ENCODE measurements at places on chromosomes 13 and 19.

DNA sequence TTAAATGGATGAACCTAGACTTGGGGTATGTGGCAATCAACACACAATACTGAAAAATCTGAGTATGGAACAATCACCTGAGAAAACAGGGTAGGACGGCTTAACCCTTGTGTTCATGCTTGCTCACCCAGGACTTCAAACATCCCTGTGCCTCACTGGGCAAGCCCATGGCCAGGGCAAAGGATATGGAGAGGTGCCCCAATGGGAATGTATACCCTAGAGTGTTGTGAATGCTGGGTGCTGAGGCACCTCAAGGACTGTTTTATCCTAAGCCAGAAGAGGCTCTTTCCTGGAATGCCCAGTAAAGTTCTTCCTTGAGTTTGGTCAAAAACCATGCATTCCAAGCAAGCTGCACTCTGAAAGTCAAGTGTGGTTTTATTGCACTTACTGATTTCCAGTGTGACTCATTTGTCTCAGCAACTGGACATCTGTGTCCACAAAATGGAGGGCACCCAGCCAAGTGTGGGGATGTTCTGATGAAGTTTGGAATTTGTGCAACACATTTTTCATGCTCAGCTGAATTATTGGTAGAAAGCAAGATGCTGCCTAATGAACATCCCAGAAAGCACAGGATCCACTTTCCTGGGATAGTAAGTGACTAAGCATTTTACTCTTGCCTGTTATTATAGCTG lies 531.3 kb downstream of the RFC3 start:
- no peak for DNase-seq

GRCh38 chr19:46723023-46723461 lies 6.1 kb upstream of the PRKD2 start:
- DNase-seq, result no peak

DNA sequence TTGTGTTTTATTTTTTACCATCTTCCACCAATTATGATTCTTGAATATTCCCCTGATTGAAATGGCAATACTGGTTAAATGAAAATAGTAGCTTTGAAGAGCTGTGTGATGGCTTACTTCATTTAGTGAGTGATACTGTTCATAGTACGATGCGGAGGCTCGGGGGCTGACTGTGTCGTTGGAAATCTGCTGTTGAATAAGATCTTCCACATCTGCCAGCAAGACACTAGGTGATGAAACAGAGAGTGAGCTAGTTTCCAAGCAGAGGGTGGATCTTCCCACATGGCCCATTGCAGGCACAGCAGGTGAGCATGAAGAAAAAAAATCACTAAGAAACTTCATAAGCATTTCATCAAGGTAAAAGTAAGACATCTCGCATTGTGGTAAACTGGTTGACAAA lies 22.5 kb downstream of the CPB2 start:
- no peak for DNase-seq

- no peak for DNase-seq
These were observed 382.7 kb downstream of the MYO16 start for GRCh38 chr13:109012115-109012514.

DNA sequence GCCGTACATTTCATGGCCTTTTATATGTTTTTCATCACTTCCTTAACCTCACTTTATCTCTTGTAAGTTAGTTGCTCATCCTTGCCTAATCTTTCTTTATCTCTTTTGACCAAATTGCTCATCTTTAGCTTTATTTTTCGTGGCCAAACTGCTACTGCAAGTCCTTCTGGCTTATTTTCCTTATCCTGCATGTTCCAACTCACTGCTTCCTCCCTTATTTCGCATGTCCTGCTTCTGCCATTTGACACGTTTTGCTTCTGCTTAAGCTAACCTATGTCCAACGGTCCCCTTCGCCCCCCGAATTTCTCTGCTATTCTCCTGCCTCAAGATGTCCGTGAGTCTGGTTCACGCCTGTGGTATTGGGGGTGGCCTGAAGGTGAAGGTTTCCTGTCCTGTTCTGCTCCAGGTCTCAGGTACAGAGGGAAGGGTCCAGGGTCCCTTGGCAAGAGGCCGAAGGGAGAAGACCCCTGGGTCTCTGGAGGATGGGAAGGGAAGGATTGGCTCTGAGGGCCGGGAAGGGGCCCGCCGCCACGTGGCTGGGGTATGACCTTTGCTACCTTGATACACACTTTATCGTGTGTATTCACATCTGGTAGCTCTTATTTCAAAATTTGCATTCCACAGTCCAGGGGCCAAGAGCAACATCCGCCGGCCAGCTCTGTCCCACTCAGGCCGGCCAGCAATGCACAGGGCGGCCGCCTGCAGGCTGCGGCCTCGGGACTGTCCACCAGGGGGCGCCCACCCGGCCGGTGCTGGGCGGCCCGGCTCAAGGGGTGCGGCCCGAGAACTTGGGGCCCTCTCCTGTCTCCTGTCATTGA lies 2.9 kb upstream of the C19orf85 start:
- no peak for DNase-seq

DNA sequence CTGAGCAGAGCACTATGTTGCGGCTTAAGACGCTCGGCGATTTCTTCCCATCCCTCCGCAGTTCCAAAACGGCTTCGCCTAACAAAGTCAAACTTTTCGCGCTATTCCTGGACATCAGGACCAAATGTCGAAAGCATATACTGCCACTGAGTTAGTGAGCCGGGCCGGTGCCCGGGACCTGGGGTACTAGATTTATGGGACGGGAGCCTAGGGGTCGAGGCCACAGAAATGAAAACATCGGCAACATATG lies 699 bp downstream of the RCBTB2 start:
- DNase-seq, result no peak

DNA sequence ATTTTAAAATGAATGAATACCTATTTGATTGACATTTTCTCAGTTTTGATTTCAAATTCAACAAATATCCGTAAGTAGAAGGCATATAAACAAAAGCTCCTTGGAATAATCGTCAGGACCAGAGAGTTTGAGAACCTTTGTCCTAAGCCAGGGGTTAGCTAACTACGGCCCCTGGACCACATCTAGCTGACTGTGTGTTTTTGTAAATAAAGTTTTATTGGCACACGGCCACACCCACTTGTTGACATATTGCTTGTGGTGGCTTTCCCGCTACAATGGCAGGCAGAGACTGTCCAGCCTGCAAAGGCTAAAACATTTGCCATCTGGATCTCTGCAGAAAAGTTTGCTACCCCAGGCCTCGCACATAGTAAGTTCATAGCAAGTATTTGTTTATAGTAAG lies 83.4 kb downstream of the GNG7 start:
- no peak for DNase-seq

- no peak for DNase-seq
These were observed at the start of gene ETV2 for GRCh38 chr19:35641515-35642151. TSS of gene ETV2 (plus strand) at chr19:35641745. CDS start at chr19:35642461, 716 bp downstream.

DNA sequence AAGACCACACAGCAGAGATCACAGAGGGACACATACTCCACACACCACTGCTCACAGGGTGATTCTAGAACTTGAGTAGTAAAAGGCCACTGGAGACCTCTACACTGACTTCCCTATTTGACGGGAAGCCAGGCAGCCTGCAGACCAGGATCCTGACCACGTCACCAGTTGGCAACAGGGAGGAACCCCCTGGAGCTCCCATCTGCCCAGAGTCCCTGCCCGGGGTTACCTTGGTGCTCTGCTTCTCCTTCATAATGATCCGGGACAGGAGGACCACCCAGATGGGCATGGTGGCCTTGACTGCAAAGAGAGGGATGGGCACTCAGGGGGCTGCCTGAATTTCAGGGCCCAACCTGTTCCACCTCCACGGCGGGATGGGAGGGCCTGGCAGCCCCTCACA lies 932 bp downstream of the SLC35E1 start:
- no peak for DNase-seq

GRCh38 chr13:40776681-40777165 lies 5.7 kb upstream of the MRPS31 start:
- no peak for DNase-seq

DNA sequence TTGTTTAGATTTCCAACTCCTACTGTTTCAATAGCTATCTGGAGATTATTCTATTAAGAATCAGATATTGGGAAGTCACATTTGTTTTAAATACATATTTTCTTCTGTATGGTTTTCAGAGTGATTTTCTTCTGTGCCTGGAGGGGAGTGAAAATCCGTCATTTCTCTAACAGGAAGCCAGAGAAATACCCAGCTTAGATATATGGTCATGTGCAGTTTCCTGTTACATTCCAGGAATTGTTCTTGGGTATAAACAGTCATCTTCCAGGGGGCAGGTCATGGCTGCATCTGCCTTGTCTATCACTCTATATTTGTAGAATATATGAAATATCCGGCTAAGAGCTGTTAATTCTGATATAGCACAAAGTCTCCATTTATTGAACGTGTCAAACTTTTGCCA lies 77.5 kb upstream of the MIR17HG start:
- no peak for DNase-seq

DNA sequence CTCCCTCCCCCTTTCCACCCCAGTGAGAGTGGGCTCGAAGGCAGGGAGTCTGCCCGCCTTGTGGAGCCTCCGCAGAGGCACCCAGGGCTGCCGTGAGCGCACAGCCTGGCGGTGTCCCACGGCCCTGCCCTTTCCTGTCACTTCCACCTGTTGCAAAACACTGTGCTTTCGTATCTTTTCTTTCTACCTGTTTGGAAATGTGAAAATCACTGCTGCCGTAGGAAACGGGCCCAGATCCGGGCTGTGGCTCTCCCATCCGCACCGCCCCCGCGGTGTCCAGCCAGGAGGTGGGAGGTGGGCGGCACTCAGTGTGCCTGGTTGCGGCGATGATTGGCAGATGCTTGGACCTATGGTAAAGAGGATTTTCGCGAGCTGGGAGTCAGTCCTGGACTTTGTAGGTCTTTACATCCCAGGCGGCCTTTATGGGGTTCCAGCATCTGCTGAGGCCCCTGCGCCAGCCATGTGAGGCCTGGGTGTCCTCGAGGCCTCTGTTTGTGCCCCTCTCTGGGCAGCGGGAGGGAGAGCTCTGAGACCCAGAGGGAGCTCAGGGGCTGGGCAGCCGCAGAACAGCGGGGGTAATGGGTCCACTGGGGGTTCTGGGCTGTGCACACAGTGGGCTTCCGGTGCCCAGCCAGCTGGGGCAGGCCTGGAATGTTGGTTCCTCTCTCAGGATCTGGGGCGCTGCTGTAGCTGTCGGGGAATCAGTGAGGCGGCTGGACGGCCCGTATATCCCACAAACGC lies 6.1 kb downstream of the STK11 start:
- no peak for DNase-seq

- DNase-seq, result peak; percentile 58
These were observed 4.6 kb downstream of the TMC4 start for GRCh38 chr19:54168174-54168917.

DNA sequence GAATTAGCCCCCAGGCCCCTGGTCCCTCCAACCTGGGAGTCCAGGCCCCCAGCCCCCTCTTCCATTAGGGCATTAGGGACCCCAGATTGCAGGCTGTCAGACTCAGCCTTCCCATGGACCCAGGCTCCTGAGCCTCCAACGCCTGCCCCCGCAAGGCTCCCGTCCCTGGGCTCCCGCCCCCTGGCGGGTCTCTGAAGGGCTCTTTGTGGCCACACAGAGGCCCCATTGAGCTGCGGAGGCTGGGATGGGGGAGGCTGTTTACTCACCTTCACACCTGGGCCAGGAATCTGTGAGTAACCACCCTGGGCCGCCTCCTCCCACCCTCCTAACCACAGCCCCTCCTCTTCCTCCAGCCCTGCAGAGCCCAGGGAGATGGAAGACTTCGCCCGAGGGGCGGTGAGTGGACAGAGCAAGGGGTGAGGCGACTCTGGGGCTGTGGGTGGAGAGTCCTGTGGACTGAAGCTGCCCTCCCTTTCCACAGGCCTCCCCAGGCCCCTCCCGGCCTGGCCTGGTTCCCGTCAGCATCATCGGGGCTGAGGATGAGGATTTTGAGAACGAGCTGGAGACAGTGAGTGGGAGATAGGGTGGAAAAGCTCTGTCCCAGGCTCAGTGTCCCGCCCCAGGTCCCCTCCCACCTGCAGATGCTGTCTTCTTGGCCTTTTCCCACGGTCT lies 4.9 kb downstream of the ARHGEF1 start:
- peak; percentile 76 for DNase-seq

DNA sequence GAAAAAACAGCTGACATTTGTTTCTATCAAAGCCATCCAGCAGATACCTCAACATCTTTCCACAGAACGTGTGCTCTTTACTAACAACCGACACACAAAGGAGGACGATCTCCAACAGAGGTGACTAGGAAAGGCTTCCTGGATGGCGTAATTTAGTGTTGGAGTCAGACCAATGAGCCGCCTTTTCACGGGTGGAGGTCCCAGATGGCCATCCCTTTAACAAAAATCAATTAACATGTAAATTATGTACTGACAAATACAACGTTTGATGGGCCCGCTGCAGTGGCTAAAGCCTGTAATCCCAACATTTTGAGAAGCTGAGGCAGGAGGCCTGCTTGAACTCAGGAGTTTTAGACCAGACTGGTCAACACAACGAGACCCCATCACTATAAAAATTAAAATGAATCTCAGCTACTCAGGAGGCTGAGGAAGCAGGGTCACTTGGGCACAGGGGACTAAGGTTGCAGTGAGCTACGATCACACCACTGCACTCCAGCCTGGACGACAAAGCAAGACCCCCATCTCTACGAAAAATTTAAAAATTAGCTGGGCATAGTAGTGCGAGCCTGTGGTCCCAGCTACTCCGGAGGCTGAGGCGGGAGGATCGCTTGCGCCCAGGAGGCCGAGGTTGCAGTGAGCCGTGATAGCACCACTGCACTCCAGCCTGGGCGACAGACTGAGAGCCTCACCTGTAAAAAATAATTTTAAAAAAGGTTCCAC lies 1.2 kb upstream of the DPY19L3 start:
- no peak for DNase-seq

DNA sequence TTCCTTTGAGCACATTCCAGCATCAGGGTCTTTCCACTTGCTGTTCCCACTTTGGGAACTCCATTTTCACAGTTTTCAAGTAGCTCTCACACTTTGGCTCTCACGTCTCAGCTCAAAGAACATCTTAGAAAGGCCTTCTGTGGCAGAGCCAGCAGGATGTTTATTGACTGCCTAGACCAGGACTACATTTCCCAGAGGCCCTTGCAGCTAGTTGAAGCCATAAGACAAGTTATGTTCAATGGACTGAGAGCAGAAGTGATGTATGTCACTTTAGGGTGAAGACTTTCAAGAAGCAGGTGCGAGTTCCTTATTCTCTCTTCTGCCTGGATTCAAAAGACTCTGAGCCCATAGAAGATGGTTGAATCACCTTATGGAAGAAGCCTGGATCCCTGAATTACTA lies 4.3 kb upstream of the HAUS5 start:
- DNase-seq, result no peak

GRCh38 chr19:55253842-55254624 lies 4.8 kb downstream of the PPP6R1 start:
- DNase-seq, result peak; percentile 38

GRCh38 chr13:44484562-44485138 lies 91.5 kb downstream of the TSC22D1 start:
- no peak for DNase-seq

- DNase-seq, result no peak
These were observed 50.0 kb downstream of the STARD13 start for GRCh38 chr13:33235564-33235963.

- DNase-seq, result no peak
These were observed 48.5 kb upstream of the F7 start for GRCh38 chr13:113057084-113057483.

GRCh38 chr13:52161181-52161646 lies 1.8 kb upstream of the NEK3 start:
- DNase-seq, result no peak

GRCh38 chr19:1512671-1513498 lies at the start of gene ADAMTSL5:
TSS of gene ADAMTSL5 (minus strand) at chr19:1513019. CDS start at chr19:1510943, 2,076 bp downstream.
- no peak for DNase-seq

GRCh38 chr19:35851213-35852028 lies 883 bp downstream of the NPHS1 start:
- no peak for DNase-seq
